ENCODE measurements at places on chromosomes 3 and 15. TPM values are rescaled to one million over a fixed set of nuclear protein-coding genes. Genes with fewer than 3 reads are reported as not detected.

- no peak overlapping the region for H3K27ac ChIP-seq
- no peak overlapping the region for H3K4me3 ChIP-seq
- DNase-seq, result no peak
- no peaks in the 10 kb centered on the region for H3K4me1 ChIP-seq
Measured at GRCh38 chr15:81724536-81724935, 321.3 kb downstream of the MEX3B start.

DNA sequence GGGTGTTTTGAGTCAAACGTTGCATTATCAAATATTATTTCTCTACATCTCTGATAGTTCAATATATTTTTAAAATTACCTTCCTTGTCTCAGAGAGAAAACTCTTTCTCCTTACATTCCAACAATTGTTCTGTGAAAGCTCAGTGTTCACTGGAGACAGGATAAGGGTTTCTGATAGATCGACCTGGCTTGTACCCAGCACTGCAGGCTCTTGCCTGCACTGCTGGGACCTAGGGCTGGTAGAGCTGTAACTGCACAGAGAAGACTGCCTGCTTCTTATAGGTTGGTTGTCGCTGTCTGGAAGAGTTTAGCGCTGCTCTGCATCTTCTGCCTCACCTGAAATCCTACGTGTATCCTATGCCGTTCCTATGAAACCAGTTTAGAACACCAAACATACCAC lies 249.9 kb upstream of the LRTM1 start:
- no peaks in the 10 kb centered on the region for H3K27me3 ChIP-seq
- H3K4me1 ChIP-seq, result no peaks in the 10 kb centered on the region
- no peak for DNase-seq
- H3K36me3 ChIP-seq, result no peaks in the 10 kb centered on the region

DNA sequence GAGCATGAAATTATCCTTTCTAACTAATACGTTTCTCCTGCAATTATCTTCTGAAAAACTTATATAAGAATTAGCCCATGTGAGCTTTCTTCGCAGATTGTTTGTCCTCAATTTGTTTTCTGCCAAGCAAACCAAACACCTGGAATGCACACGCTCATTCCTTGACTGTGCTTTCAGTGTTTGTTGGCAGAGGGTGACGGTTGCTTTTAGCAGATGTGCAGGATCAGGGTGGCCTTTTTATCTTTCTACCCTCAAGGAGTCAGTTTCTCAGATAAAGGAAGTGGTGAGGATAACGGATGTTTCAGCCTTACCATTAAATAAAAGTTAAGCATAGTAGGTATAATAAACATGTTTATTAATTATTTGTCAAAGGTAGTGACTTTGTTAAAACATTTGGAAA lies 15.2 kb downstream of the ARPP21 start:
- H3K27ac ChIP-seq, result no peak overlapping the region
- no peak overlapping the region for H3K4me3 ChIP-seq
- no peaks in the 10 kb centered on the region for H3K4me1 ChIP-seq
- DNase-seq, result no peak
- H3K27me3 ChIP-seq, result no peaks in the 10 kb centered on the region
- H3K36me3 ChIP-seq, result no peaks in the 10 kb centered on the region

DNA sequence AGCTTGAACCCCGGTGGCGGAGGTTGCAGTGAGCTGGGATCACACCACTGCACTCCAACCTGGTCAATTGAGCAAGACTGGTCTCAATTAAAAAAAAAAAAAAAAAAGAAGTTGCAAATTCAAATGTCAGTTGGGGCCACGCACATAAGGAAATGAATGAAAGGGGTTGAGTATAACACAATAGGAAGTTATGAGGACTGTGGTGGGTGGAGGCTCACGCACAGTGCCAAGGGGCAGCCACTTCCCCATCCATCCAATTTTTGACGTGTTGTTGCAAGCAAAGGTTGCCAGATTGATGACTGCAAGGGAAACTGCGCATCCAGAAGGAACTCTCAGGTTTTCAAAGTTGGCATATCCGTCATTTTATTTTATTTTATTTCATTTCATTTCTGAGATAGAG lies 532.2 kb downstream of the NTRK3 start:
- H3K4me3 ChIP-seq, result no peak overlapping the region
- no peak overlapping the region for H3K27ac ChIP-seq
- DNase-seq, result no peak
- H3K36me3 ChIP-seq, result no peaks in the 10 kb centered on the region

DNA sequence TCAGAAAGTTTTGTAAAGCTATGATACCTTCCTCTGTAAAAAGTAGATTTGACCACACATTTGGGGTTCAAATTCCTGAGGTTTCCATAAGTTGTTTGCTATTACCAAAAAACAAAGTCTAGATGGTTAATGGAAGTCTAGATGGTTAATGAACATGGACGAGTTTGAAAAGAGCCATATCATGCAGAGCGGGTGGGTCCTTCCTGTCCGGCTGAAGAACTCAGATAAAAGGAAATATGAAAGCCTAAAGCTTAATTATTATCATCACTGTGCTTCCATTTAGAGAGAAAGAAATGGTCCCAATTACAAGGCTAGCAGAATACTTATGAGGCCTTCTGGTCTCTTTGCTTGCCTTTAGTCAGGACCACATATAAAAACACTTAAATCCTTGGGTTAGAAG lies 132.1 kb upstream of the SATB1 start:
- H3K27ac ChIP-seq, result no peak overlapping the region
- no peak overlapping the region for H3K4me3 ChIP-seq
- no peaks in the 10 kb centered on the region for H3K36me3 ChIP-seq
- no peaks in the 10 kb centered on the region for H3K27me3 ChIP-seq
- DNase-seq, result no peak
- H3K4me1 ChIP-seq, result no peaks in the 10 kb centered on the region

DNA sequence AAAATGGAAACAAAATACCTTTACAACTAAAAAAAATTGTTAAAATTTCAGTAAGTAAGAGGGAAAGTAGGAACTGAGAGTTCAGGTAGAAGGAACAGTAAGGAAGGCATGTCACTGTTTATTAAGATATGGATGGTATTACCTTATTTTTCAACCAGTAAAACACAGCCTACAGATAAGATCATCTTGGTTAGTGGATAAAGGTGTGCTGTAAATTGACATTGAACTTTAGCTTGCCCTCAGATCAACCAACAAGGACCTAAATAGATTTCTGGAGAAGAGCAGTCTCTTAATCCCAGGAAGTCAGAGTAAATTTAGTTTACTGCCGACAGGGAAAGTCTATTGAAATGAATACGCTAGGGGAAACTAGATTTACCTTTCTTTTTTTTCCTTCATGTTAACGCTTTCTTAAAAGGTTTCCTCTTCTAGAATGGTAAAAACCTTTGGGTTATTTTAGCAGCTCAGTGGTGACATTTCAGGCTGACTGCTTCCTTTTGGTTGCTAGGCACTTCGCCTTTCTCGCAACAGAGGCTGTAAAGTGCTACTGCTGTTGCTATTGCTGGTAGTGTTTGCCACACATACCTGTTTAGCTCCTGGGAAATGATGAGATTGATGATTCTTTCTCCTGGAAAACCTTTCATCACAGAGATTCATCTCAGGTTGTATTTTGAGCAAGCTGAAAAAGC lies 12.9 kb downstream of the DZIP3 start:
- no peak overlapping the region for H3K4me3 ChIP-seq
- DNase-seq, result no peak
- no peaks in the 10 kb centered on the region for H3K36me3 ChIP-seq
- no peaks in the 10 kb centered on the region for H3K27me3 ChIP-seq
- no peak overlapping the region for H3K27ac ChIP-seq
- H3K4me1 ChIP-seq, result no peaks in the 10 kb centered on the region

GRCh38 chr3:84961521-84962255 lies 2.9 kb downstream of the CADM2 start:
- H3K4me3 ChIP-seq, result no peak overlapping the region
- H3K36me3 ChIP-seq, result no peaks in the 10 kb centered on the region
- peaks cover 5% of the 10 kb centered on the region for H3K4me1 ChIP-seq
- no peak for DNase-seq
- H3K27me3 ChIP-seq, result peaks cover 9% of the 10 kb centered on the region

DNA sequence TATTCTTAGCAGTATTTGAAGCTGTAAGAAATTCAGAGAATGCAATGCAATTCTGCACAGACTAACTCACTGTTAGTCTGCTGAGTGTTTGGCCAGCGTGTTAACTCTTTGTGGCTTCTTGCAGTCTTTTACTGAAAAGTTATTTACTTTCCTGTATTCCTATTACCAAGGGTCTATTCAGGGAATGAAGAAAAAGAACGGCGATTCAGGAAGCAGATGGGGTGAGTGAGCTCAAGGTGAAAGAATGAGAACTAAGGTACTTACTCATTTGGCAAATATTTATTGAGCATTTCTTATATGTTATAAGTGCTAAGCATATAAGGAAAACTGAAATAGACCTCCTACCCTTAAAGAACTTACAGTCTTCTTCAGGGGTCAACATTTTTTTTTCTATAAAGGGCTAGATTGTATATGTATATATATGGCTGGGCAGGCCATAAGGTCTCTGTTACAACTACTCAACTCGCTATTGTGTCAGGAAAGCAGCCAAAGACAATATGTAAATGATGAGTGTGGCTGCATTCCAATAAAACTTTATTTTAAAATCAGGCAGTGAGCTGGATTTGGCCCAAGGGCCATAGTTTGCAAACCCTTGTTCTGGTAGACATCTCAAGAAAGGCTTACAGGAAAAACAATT lies 271.9 kb upstream of the GADL1 start:
- H3K4me3 ChIP-seq, result no peak overlapping the region
- no peak overlapping the region for H3K27ac ChIP-seq
- no peaks in the 10 kb centered on the region for H3K27me3 ChIP-seq

The NTRK3 gene
- 7.2 TPM for total RNA-seq

The KLF15 gene
- total RNA-seq, result 72.6 TPM

The TLR9 gene
- total RNA-seq, result not detected

The KCNAB1 gene
- 5.2 TPM for total RNA-seq

The TGM4 gene
- 2,264 TPM for total RNA-seq

The TM6SF1 gene
- total RNA-seq, result 4.7 TPM

Data from prostate gland (tissue), 2 donors.